Adipocyte (in vitro differentiated cells): ENCODE measurements at places on chromosomes 6 and 20.
A peak's percentile ranks its signal among the peaks of the same experiment; 100 is the strongest.

DNA sequence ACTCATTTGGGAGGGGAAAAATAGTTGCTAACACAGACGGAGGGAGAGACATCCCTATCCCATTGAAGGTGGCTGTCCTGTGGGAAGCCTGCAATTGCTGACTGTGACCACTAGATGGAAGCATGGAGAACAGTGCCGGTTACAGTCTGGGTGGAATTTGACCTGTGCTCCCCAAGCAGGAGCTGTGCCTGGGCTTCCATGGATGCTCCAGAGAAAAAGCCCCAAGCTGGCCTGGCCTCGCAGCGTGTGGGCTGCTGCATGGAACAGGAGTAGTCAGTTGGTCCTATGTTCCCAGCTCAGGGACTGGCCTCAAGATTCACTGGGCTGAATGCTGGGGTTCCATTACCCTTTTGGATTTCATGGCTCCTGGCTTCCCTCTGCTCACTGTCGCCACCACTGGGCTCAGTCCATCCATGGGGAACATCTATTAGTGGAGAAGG is 116.3 kb upstream of the CHD6 start:
- DNase-seq = peak; percentile 62

DNA sequence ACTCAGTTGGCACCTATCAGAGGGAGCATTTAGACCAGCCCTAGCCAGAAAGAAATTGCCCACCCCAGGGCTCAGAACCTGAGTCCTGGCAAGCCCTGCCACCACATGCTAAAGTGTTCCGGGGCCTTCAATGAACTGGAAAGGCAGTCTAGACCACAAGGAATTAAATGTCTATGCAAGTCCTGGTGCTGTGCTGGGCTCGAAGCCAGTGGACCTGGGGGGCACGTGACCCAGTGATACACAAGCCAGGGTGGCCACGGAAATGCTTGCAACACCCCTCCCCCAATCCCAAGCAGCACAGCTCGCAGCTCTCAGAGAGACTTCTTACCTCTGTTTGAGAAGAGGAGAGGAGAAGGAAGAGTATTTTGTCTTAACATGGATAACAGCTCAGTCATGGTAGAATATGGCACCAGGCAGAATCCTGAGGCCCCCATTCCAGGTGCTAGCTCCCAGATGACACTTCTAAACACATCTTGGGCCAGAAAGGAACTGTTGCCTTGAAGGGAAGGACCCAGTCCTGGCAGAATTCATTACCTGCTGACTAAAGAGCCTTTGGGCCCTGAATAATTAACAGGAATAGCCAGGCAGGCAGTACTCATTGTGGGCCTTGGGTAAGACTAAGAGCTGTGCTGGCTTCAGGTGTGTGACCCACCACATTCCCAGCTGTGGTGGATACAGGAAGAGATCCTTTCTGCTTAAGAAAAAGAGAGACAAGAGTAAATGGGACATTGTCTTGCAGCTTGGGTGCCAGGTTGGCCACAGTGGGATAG is 111.3 kb downstream of the BTBD9 start:
- no peak for DNase-seq

DNA sequence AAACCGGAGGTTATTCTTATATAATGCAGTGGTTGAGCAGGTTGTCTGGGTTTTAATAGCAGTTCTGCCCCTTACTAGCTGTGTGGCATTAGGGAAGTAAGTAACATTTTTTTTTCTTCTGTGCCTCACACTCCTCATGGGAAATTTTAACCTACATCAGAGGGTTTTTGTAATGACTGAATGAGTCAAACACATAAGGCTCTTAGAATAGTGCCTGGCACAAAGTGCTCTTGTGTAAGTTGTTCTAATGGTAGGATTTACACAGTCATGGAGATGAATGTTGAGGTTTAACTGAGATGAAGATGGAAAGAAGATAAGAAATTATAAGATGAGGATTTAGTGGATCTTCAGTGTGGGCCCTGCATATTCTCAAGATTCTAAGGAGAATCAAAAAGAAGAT is 68.4 kb upstream of the PHIP start:
- no peak for DNase-seq

GRCh38 chr6:75556240-75556639 is 45.4 kb upstream of the SENP6 start:
- DNase-seq = no peak

- DNase-seq = peak; percentile 46
Observed at GRCh38 chr6:143007646-143008045, 53.0 kb upstream of the AIG1 start.

- DNase-seq = no peak
Observed at GRCh38 chr20:25318471-25319240, 70.8 kb downstream of the PYGB start.

DNA sequence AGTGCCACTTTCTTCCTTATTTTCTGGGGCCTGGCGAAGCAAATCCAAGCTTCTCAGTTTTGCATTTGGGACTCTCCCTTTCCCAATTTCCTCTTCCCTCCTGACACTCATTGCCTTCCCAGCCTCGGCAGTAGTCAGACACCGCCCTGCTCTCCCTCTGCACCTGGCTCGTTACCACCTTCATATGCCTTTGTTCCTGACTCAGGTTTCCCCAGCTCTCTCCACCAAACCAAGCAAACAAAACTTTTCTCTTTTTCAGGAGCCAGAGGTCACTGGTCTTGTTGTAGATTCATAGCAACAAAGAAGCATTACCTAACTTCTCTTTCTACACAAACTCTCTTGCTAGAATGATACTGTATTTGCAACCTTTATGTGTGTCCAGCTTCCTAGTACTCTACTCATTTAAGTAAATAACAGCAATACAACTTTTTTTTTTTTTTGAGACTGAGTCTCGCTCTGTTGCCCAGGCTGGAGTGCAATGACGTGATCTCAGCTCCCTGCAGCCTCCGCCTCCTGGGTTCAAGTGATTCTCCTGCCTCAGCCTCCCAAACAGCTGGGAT is 9.0 kb upstream of the ZC3H12D start:
- DNase-seq = no peak

DNA sequence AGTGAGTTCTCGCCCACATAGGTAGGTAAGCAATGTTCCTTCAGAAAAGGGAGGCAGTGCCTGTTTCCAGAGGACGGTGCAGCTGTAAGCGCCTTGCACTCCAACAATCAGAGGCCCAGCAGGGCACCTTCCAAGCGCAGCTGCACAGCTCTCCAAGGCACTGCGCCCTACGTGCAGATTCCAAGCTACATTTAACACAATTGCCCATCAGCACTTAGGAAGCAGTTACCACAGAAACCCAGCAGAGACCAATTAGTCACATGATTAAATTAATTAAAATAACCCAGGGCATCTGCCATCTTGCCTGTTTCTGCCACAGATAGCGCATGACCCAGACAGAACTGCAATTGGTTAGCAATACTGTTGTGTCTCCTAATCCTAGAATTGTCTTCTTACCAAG is 65.5 kb downstream of the SOBP start:
- DNase-seq = no peak

DNA sequence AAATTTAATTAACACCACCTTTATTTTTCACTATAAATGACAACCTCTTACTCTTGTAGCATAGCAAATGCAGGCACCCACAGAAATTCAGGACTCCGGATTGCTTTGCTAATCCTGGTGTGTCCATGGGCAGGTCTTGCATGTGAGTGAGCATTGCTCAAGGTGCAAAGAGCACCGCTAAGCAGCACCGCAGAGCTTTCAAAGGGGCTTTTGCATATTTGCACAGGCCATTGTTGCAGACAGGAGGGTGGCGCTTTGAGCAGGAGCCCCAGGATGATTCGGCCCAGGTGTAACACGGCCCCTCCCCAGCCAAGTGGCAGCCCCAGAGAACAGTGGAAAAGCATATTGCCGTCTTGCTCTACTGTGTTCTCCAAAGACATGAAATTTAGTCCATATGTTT is 293.2 kb downstream of the NRN1 start:
- no peak for DNase-seq

DNA sequence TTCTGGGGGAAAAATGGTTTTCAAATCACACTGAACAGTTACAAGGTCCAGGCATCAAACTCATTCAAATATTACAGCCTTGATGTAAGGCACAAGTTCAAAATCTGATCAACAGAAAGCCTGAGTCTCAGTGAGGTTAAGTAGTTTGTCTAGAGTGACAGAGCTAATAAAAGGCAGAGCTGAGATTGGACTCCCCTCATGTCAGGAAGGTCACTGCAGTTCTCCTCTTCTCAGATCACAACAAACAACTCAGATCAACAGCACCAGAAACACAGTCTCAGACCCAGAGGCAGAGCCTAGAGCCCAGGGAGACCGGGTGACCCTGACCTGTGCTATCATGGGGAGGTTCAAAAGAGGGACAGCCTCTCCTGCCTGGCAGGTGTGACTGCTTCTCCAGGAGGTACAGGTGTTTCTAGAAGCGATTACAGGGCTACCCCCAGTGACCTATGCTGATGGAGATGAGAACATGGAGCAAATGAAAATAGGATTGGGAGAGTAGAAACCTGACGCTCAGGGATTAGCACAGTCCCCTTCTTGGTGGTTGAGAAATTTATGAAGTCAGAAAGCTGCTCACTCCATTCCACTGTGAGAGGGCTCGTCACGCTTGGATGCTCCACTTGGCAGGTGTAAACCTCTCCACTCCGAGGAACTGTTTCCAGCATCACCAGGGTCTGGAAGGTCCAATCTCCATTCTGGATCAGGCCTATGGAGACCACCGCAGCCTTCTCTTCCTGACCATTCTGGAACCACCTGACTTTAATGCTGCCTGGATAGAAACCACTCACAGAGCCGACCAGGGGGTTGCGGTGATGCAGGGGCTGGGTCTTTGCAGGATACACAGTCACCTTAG is 24.3 kb upstream of the HLA-DRB5 start:
- DNase-seq = no peak

- peak; percentile 82 for DNase-seq
Observed at GRCh38 chr6:117440706-117441525, 15.2 kb upstream of the ROS1 start.

DNA sequence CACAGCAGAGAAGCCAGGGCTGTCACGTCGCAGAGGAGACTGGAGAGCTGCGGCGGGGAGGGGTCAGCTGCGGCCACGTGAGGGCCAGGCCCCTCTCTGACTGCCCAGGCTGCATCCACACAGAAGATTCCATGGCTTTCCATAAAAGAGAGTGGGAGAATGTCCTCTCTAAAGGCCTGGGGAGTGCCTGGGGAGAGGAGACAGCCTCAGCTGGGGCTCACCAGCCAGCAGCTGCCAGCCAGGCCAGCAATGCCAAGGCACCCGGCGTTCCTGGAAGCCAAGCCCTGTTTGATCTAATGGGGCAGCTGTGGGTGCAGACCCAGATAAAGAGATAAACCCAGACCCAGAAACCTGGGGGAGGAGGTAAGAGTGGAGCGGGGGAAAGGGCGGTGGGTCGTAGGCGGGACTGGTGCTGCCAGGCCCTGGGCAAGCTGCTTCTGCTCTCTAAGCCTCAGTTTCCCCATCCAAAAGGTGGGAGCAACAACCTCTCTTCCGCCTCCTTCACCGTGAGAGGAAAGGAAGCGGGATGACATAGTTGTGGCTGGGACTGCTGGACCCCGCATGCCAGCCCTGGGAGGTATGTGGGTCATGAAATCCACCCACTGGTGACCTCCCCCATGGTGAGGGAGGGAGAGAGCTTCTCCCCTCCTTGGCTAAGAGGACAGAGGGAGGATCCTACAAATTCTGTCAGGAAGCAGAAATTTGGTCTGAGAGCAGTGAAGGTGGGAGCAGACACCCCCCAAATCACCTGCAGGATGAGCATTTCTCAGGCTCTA is 3.1 kb upstream of the OSBPL2 start:
- no peak for DNase-seq

DNA sequence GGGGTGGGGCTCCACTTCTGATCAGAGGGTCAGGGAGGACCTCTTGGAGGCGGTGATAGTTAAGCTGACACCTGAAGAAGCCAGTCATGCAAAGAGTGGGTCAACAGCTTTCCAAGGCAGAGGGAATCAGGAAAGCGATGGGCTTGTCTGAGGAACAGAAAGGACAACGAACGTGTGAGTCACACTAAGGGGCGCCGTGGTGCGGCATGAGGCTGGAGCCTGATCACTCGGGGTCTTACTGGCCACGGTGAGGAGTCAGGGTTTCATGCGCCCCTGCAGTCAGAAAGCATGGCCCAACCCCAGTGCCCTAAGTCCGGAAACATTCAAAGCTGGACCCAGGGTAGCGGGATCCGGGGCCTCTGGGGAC is 50.6 kb upstream of the SLC32A1 start:
- DNase-seq = peak; percentile 30

DNA sequence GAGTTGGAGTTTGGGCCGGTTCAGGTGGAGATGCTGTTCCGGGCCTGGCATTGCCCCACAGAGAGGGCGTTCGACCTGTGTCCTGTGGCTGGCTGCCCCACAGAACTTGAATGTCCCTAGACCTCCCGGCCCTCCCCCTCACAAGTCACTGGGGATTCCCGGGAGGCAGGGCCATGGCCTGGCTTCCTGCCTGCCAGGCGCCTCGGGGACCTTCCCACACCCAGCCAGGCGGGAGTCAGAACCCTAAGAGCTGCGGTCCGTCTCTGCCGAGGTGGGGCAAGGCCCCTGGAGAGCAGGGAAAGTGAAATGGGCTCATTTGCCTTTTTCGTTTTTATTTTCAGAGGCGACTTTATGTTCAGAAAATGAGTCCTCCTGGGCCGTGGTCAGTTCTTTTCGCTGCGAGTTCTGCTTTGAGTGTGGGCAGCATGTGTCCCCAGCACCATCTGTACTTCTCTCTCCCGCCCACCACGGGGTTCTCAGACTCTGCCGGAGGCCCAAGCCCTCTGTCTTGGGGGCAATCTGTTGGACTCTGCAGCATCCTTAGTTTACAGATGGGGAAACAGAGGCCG is 8.5 kb downstream of the RBM38 start:
- DNase-seq = no peak

GRCh38 chr6:132330759-132331158 is 70.5 kb downstream of the MOXD1 start:
- DNase-seq = no peak

DNA sequence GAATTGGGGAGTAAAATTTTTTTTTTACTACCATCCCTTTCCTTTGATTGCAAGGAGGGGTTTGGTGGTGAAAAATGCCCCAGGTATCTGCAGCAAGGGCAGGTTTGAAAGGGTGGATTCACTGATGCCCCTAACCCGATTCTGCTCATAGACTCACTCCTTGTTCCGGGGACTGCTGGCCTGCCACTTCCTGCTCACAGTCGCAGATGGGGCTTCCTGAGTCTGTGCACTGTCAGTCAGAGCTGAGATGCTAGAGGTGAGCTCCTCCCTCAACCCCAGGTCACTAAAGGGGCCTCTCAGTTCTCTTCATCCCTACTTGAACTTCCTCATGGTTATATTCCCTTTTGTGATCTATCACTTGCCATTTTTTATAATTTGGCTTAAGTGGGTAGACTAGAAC is 357.9 kb downstream of the FARS2 start:
- no peak for DNase-seq

DNA sequence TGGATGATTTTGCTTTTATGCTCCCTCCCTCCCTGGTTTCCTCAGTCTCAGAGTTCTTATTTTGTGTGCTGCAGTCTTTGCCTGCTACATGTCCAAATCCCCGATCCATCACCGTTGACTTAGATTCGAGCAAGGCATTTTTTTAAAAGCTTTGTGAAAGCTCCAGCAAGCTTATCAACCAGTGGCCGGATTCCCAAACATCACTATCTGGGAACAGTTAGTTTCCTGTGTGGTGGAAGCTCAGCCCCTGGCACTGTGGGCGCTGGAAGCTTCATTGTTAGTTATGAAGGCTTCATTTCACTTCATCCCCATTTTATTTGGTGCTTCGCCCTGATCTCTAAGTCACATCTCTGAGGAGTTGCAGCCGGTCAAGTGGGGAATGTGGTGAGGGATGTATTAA is 44.7 kb downstream of the DEK start:
- no peak for DNase-seq
